Astrocyte of the spinal cord (primary cell): ENCODE measurements at places on chromosomes 16 and 17.

GRCh38 chr17:11506635-11507034 is 91.6 kb upstream of the DNAH9 start:
- no peak for DNase-seq

DNA sequence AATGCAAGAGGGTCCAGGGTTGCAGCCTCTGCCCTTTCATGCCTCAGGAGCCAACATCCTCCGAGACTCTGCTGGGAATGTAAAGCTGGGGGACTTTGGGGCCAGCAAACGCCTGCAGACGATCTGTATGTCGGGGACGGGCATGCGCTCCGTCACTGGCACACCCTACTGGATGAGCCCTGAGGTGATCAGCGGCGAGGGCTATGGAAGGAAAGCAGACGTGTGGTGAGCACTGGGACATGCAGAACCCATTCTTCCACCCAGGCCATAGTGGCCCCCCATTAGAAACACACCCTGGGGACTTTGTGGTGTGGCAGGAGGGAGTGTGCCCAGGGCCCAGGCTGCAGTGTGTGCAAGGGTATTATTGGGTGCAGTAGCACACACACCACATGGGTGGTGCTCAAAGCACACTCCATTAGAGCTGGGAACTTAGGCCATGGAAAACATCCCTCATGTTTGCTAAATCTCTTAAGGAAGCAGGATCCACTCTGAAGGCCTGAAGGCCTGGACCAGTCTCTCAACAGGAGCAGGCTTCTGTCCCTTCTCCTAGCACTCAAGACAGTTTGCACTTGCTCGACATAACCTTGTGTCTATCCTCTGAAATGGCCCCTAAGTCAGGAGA is 7.6 kb downstream of the LIMD2 start:
- no peak for DNase-seq

DNA sequence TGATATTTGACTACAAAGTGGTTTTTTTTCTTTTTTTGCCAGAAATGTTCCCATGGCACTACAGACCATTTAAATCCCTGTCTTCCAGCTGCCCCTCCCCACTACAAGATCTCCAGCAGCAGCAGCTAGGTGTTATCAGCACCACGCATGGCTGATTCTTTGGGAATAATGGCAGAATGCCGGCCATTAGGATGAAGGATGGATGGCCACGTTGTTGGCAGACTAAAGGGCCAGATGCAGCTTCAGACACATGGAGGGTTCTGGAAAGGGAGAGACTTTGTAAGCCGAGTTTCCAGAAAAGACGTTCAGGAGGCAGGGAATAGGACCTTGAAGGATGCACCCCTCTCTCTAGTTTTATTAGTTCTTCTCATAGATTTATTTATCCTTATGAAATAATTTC is 10.3 kb upstream of the MED9 start:
- no peak for DNase-seq

- no peak for DNase-seq
Observed at GRCh38 chr17:83118071-83118841, 38.8 kb downstream of the METRNL start.

- no peak for DNase-seq
Observed at GRCh38 chr16:159136-159849, 6.5 kb upstream of the HBM start.

- DNase-seq: peak; percentile 43
Observed at GRCh38 chr16:89565506-89566372, 5.3 kb downstream of the RPL13 start.

DNA sequence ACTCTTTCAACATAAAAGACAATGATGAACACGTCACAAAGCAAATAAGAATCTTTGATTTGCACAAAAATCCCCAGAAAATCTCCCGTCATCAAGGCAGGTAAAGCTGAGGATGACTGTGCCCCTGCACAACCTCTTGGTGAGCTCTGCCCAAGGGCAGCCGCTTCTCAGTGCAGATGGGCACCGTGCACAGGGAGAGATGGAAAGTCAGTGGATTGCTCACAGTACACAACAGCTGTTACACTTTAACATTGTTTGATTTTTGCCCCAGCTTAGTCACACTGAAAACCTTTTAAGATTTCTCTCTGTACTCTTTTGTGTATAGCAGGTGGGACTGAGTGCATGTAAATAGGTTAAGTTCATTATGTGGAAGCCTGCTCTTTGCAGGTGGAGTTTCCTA is 104.2 kb downstream of the CDK5R1 start:
- DNase-seq: no peak
